ENCODE measurements at places on chromosomes 7 and 10. TPM values are rescaled to one million over a fixed set of nuclear protein-coding genes. Genes with fewer than 3 reads are reported as not detected.

The NRF1 gene
- total RNA-seq: 8.7 TPM

The FAM241B gene
- total RNA-seq: 8.4 TPM

The SUFU gene
- 10.6 TPM for total RNA-seq

DNA sequence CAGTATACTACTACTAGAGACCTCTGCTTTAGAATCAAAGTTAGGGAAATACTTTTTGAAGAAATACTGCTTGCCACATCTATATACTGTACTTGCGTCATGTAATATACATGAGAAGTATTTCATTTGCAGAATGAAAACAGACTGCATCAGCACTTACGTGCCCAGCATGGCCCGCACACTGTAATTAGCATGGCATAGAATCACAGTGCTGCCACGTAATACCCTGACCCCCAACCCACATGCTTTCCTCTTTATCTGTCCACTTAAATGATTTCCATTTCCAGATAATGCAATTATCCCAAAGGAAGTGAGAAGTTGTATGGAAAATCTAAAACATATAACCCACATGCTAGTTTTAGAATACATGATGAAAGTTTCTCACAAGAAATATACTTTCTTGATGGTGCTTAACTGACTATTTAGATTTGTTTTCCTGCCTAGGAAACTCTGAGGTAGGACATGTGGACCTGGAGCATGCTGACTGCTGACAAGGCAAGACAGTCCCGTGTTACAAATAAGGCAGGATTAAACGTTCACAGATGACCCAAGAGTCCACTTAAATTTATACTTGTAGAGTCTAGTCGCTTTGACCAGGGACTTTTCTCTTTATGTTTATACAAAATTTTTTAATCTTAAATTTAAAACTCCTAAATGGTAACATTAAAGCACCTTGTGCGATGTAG, 12.6 kb downstream of the USP6NL start:
- no peaks in the 10 kb centered on the region for H3K27me3 ChIP-seq
- peaks cover 7% of the 10 kb centered on the region for H3K4me1 ChIP-seq
- DNase-seq: no peak
- H3K27ac ChIP-seq: no peak overlapping the region
- H3K4me3 ChIP-seq: no peak overlapping the region
- no peaks in the 10 kb centered on the region for H3K36me3 ChIP-seq

GRCh38 chr10:122362031-122362592, 12.4 kb upstream of the PLEKHA1 start:
- H3K4me3 ChIP-seq: no peak overlapping the region
- H3K36me3 ChIP-seq: no peaks in the 10 kb centered on the region
- DNase-seq: peak; percentile 83
- H3K27me3 ChIP-seq: no peaks in the 10 kb centered on the region

The NKX2-3 gene
- total RNA-seq: not detected

DNA sequence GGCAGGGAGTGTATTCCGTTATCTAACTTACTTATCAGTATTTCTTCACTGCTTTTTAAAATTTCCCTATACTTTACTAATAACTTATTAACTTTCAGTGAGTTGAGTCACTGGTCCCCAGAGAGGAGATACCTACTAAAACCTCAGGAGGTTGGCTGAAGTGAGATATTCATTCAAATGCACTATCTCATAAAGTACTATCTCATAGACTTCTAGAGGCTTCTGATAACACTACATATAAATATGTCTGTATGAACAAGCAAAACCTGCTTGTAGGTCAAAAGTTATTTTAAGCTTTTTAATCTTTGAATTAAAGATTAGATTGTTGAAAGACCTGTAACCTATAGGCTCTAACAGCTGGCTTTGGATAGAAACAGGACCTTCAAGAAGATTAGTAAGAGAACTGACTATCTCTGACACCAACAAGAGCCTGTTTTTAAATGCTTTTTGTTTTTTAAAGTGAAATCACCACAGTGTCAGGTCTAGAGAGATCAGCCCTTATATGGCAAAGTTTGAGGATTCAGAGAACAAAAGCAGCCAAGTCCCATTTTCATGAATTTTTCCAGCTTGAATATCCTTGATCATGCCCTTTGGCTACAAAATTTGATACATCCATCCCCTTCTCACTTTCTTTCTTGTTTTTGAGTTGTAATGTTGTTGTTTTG, 242.2 kb downstream of the ARL4A start:
- DNase-seq: no peak
- no peaks in the 10 kb centered on the region for H3K27me3 ChIP-seq
- H3K4me1 ChIP-seq: no peaks in the 10 kb centered on the region
- H3K27ac ChIP-seq: no peak overlapping the region
- H3K4me3 ChIP-seq: no peak overlapping the region

DNA sequence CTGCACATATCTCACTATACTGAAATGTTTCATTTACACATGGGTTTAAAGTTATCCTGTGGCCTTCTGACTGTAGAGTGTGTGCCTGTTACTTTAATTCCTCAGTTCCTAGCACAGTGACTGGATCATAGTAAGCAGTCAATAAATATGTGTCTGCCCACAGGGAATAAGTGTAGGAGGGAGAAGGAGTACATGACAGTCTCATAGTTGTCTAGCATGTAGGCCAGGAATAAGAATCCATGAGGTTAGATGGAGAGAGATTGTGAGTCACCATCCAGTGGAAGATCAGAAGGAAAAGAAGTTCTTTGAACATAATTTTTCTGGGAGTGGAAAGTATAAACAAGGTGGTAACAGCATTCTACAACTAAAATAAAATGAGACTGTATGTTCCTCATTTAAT, 36.6 kb upstream of the SEMA3A start:
- peaks cover 13% of the 10 kb centered on the region for H3K4me1 ChIP-seq
- no peak for DNase-seq
- H3K27me3 ChIP-seq: no peaks in the 10 kb centered on the region
- H3K27ac ChIP-seq: peak overlapping the region; percentile 56

The ITGA8 gene
- 53.3 TPM for total RNA-seq

- DNase-seq: no peak
- H3K4me1 ChIP-seq: no peaks in the 10 kb centered on the region
- no peak overlapping the region for H3K27ac ChIP-seq
- H3K4me3 ChIP-seq: no peak overlapping the region
These were observed 144.9 kb downstream of the GRID1 start for GRCh38 chr10:86221442-86222335.

The SYPL1 gene
- total RNA-seq: 90.0 TPM

GRCh38 chr10:51508156-51508555, 191.2 kb downstream of the CSTF2T start:
- no peaks in the 10 kb centered on the region for H3K27me3 ChIP-seq
- no peak overlapping the region for H3K27ac ChIP-seq
- H3K4me1 ChIP-seq: no peaks in the 10 kb centered on the region

DNA sequence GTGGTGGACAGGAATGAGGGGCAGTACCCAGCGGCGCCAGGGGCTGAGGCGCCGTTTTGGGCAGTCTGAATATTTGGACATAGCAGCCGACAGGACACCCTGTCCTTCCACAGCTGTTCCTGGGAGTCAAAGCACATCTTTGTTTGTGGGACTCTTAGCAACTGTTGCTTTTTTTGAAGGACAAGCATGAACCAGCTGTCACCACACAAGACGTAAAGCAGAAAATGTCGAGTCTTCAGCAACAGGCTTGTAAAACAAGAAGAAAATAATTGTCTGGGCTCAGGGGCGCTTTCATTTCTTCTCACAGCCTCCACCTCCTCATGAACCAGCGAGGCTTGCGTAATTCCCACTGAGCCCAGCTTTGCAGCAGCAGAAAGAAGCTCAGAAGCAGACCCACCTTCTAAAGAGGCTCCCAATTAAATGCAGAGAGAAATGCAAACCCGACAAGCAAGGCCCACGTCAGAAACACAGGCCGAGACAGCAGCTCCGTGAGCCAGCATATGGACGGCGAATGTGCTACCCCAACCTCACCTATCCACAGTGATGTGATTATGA, 68.9 kb upstream of the DNAAF5 start:
- H3K4me1 ChIP-seq: peaks cover 21% of the 10 kb centered on the region
- H3K27ac ChIP-seq: peak overlapping the region; percentile 81
- H3K36me3 ChIP-seq: no peaks in the 10 kb centered on the region
- no peak for DNase-seq
- H3K4me3 ChIP-seq: no peak overlapping the region
- no peaks in the 10 kb centered on the region for H3K27me3 ChIP-seq

- DNase-seq: no peak
- no peaks in the 10 kb centered on the region for H3K4me1 ChIP-seq
- no peaks in the 10 kb centered on the region for H3K27me3 ChIP-seq
- no peaks in the 10 kb centered on the region for H3K36me3 ChIP-seq
These were observed 34.4 kb downstream of the ASAH2 start for GRCh38 chr10:50216894-50217293.

- H3K27me3 ChIP-seq: no peaks in the 10 kb centered on the region
- H3K4me3 ChIP-seq: no peak overlapping the region
- no peak for DNase-seq
- no peaks in the 10 kb centered on the region for H3K36me3 ChIP-seq
These were observed 219.1 kb downstream of the MAD1L1 start for GRCh38 chr7:2013381-2014311.

The ETV1 gene
- total RNA-seq: 11.8 TPM

The LZTS2 gene
- total RNA-seq: 130 TPM

DNA sequence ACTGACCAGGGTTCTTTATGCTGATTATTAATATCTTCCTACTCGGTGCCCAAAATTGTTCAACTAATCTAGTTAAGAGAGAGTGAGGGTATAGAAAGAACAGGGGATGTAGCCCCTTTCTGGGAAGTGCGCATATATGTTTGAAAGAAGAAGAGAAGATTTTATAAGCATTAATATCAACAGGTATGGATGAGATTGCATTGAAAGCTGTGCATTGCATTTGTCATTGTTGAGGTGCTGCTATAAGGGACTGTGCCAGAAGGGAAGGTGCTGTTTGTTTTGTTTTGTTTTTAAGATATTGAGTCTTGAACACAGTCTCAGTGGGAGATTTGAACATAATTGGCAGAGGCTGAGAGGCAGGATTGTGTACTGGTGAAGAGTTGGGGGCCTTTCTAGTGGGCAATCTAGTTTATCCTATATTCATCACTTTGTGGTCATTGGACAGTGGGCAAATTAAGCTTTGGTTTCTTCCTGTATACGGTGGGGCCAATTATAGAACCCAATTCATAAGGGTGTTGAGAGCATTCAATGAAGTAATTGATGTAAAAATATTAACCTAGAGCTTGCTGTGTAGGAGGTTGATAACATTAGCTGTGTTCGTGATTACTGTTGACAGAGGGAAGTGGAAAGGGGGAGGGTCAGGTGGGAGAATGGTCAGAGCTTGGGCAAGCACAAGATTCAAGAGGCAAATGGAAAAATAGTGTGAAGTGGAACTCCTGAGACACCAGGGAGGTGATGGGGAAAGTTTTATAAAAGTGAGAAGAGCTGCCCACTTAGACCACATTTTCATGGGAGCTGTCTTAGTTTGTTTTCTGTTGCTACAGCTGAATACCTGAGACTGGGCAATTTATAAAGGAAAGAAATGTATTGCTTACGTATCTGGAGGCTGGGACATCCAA, 19.9 kb upstream of the PCGF5 start:
- H3K4me1 ChIP-seq: peaks cover 66% of the 10 kb centered on the region
- no peaks in the 10 kb centered on the region for H3K36me3 ChIP-seq
- no peaks in the 10 kb centered on the region for H3K27me3 ChIP-seq
- H3K27ac ChIP-seq: no peak overlapping the region
- no peak overlapping the region for H3K4me3 ChIP-seq

- H3K36me3 ChIP-seq: no peaks in the 10 kb centered on the region
- H3K4me1 ChIP-seq: no peaks in the 10 kb centered on the region
- H3K27me3 ChIP-seq: no peaks in the 10 kb centered on the region
- H3K4me3 ChIP-seq: no peak overlapping the region
- DNase-seq: no peak
- H3K27ac ChIP-seq: no peak overlapping the region
These were observed 28.9 kb upstream of the EZH2 start for GRCh38 chr7:148912758-148913541.

GRCh38 chr7:123060446-123060845, 64.9 kb upstream of the TAS2R16 start:
- H3K4me3 ChIP-seq: no peak overlapping the region
- H3K36me3 ChIP-seq: no peaks in the 10 kb centered on the region
- no peak overlapping the region for H3K27ac ChIP-seq
- H3K4me1 ChIP-seq: no peaks in the 10 kb centered on the region

The ZNF365 gene
- 2.5 TPM for total RNA-seq

- H3K27me3 ChIP-seq: no peaks in the 10 kb centered on the region
- no peaks in the 10 kb centered on the region for H3K4me1 ChIP-seq
- H3K36me3 ChIP-seq: no peaks in the 10 kb centered on the region
- DNase-seq: no peak
These were observed 264.0 kb upstream of the PRKCQ start for GRCh38 chr10:6843894-6844650.

DNA sequence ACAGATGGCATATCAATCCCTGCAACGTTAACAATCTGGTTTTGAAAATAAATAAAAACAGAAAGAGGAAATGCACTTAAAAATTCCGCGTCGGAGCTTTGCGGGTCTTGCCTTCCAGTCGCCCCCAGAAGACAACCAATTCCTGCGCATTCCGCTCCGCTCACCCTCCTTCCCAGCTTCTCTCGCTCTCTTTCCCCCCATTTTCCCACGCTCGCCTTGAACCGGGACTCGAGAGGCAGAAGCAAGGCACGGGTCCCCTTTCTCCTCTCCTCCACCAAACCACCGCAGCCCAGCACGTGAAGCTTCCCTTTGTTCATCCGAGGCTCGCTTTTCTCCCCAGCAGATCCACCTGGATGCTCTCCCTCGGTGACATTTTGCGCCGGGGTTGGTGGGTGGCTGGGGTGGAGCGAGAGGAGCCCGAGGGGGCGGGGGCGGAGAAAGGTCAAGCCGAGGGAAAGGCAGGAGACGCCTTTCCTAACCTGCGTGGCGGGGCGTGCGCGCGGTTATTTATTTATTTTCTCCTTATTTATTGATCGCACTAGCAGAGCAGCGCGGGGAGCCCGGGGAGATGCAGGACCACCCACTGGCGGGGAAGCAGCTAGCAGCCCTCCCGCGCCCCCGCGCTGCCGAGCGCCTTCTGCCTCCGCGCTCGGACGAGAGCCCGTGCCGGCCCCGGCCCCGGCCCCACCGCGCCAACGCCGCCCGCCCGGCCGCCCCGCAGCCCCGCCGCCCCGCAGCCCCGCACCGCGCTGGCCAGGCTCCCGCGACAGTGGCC, at the start of gene KCND2:
TSS of gene KCND2 (plus strand) at position 475 of the 775 bp plus-strand sequence.
- DNase-seq: no peak
- H3K27ac ChIP-seq: no peak within 1 kb of the TSS
- no peaks in the 10 kb centered on the region for H3K27me3 ChIP-seq
- H3K4me1 ChIP-seq: peaks cover 14% of the 10 kb centered on the region

The DNAH11 gene
- 8.7 TPM for total RNA-seq

The BLNK gene
- 1.3 TPM for total RNA-seq

The THNSL1 gene
- 0.66 TPM for total RNA-seq

DNA sequence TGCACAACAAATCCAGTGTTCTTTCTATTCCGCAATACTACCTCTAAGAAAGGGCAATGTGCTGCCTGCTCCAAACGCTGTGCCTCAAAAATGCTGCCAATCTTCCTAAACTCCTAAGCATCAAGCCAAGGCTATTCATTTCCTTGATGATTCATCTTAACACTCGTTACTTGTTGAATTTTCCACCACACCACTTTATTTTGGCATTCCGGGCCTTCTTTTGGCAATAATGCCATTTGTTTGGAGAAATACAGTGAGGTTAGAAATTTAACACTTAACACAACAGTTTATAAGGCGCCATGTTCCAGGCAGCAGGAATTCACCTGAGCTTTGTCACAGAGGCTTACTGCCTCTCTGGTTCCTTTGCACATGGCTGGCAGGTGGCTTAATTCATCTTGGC, 82.6 kb upstream of the ABCB5 start:
- H3K4me3 ChIP-seq: no peak overlapping the region
- DNase-seq: no peak
- no peaks in the 10 kb centered on the region for H3K27me3 ChIP-seq
- H3K27ac ChIP-seq: no peak overlapping the region

- peak; percentile 64 for DNase-seq
- no peaks in the 10 kb centered on the region for H3K36me3 ChIP-seq
- no peak overlapping the region for H3K27ac ChIP-seq
- H3K27me3 ChIP-seq: no peaks in the 10 kb centered on the region
These were observed 33.7 kb downstream of the DDC start for GRCh38 chr7:50531401-50531911.

Data from esophagus muscularis mucosa (tissue), 4 donors.